ENCODE measurements at places on chromosomes 4 and X.

GRCh38 chrX:44183329-44183728 is 160.1 kb downstream of the EFHC2 start:
- DNase-seq = no peak

DNA sequence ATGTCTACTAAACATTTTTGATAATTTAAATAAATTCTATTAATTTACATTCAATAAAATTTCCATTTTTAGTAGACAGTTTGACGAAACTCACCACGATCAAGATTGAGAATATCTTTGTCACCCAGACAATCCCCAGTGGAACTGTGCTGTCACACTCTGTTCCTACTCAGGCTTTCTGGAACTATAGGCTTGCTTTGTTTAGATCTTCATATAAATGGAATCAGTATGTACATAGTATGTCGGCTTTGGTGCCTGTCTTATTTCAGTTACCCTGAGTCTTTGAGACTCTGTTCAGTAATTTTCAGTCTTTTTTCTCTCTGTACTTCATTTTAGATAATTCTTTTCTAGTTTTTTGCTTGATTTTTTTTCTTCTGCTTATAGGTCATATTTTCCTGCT is 163.5 kb upstream of the EMCN start:
- no peak for DNase-seq

- DNase-seq = no peak
Measured at GRCh38 chr4:142191901-142192300, 555.5 kb downstream of the IL15 start.

DNA sequence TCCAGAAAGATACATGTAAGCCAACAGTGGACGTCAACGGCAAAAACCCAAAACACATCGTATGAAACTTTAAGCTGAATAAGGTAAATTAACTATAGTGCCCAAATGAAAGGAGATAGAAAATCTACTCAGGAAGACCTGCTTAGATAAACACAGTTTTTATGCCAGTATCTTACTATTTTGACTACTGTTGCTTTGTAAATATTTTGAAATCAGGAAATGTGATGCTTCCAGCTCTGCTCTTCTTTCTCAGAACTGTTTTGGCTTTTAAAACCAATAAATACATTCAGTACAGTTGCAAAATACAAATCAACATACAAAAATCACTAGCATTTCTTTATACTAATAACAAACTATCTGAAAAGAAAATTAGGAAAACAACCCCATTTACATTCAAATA is 83.8 kb downstream of the SMARCA5 start:
- DNase-seq = no peak

DNA sequence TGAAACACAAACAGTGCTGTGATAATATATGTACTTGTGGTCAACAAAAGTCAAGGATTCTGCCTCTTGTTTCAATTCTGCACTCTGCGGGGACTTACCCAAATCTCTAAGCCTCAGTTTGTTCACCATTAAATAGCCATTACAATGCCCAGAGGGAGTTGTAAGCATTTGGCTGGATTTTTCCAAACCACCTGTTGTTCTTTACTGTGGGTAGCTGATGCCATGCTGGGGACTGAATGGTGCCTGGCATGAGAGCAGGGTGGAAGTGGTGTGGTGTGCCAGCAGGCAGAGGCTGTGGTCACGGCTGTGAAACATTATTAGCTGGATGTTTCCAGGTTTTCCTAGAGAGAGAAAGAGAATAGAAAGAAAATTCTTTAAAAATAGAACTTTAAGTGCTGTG is 60.7 kb upstream of the PAK3 start:
- DNase-seq = no peak

GRCh38 chr4:41678086-41678816 is 70.3 kb downstream of the PHOX2B start:
- no peak for DNase-seq
